ENCODE measurements at places on chromosomes 16 and 17.

DNA sequence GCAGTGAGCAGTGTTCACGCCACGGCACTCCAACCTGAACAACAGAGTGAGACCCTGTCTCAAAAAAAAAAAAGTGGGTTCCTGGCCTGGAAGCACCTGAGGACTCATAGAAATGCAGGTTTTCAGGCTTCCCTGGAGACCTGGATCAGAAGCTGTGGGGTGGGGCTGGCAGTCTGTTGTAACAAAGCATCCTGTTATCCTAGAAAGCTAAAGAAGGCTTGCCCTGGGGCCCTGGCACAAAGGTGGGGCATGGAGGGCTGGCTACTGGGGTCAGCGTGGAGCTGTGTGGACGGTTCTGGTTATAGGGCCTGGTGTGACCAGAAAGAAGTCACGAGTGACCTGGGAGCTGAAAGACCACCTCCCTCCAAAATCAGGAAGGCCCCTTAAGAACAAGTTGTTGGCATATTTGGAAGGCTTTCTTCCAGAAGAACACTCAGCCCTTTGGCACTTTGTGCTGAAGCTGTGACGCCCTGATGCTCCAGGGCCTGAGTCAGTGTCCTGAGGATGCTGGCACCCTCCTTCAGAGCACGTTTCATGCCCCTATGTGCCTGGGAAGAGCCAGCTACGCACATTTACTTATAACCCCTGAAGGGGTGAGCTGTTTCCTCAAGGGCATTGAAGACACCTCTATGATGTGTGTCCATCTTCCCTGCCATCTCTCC is 6.2 kb downstream of the CRISPLD2 start:
- no peak for DNase-seq

DNA sequence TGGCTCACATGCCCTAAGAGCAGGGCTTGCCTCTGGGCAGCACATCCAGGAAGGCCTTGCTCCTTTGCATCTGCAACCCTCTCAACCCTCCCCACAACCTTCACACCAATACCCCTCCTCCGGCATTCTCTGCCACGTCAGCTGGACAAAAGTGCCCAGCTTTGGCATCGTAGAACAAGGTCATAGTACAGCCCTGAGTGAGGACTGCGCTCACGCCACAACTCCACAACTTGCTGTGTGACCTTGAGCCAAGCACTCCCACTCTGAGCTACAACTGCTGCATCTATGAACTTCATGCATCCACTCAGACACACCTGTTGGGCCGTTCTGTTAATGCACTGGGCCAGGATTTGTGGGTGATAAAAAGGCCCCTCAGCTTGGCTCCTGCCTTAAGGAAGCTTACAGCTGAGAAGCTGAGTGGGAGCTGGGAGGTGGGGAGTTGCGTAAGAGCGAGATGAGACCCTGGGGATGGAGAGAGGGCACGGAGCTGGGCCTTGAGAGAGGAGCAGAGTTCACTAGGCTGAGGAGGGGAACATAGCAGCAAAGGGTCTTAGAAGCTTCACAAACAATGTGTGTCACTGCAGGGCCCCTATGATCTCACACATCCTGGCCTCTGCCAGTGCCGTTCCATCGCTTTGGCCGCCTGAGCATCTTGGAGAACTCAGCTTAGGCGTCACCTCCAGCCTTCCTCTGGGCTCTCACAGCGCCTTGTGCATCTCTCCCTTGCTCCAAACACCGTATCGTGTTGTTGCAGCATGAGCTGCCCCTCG is 8.6 kb upstream of the MRC2 start:
- DNase-seq = no peak

DNA sequence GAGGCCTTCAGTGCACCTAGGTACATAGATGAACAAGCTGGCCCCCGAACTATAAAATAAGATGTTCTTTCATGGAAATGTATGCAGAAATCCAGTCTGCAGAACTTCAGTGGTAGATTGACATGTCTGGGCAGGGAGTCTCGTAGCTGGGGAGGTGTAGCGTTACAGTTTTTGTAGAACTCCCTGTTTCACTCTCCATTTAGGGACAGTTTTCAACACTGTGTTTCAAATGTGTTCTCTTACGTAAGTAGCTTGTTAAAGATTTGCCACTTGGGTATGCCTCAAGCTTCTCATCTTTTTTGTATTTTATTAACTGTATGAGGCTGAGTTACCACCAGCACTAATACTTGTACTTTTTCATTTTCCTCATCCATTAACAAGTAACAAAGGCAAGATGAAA is 46.6 kb downstream of the PLD6 start:
- no peak for DNase-seq

DNA sequence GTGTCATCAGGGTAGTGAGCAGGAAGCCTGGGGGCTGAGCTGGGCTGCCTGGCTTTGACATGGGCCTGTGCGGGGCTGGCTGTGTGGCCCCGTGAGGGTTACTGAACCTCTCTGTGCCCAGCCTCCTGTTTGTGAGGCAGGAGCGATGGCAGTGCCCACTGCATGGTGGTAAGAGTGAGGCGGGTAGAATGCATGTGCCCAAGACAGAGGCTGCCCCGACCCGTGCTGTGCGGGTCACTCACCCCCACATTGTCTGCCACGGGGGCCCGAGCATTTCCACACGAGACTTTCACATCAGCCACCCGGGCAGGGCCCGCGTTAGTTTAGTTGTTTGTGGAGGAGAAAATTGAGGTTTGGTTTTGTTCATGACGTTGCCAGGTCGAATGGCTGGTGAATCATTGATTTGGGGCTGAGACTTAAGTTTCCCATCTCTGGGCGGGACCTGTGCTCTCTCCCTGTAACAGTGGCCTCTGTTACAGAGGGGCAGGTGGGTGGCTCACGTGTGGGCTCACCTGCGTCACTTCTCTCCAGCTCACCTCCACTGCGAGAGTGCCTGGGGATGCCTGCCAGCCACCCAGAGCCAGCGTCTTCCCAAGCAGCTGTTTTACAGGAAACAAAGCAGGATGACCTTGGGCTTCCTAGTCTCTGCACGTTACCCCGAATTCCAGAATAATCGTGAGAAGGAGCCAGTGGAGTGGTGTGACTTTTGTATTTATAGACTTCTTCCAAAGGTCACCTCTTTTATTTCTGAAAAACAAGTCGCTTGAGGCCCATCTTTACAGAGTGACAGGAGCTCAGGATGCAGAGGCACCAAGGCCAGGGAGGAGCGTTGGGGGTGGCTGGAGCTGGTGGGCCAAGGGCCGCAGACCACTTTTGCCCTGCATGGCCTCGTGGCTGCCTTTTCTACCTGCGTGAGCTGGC is 150.6 kb downstream of the RPTOR start:
- DNase-seq = peak; percentile 66

DNA sequence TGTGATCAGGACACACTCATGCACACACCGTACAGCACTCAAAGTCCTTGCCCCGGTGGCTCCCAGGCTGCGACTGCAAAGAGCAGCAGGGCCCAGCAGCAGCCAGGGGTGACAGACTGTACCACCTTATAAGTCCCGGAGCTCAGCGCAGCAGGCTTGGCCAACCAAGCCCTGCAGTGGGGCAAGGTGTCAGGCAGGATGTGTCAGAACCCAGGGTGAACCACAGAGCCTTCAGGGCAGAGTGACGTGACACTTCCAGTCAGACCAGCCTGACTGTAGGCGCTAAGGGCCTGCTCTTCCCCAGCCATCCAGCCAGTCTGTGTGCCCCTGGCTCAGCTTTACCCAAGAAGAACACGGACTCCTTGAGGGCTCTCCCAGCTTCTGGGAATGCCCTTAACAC is 204.1 kb downstream of the COPRS start:
- DNase-seq = no peak

GRCh38 chr17:71431146-71431545 is 689.7 kb upstream of the SOX9 start:
- DNase-seq = no peak

- peak; percentile 10 for DNase-seq
These were observed 8.0 kb downstream of the SEZ6 start for GRCh38 chr17:28997806-28998205.

DNA sequence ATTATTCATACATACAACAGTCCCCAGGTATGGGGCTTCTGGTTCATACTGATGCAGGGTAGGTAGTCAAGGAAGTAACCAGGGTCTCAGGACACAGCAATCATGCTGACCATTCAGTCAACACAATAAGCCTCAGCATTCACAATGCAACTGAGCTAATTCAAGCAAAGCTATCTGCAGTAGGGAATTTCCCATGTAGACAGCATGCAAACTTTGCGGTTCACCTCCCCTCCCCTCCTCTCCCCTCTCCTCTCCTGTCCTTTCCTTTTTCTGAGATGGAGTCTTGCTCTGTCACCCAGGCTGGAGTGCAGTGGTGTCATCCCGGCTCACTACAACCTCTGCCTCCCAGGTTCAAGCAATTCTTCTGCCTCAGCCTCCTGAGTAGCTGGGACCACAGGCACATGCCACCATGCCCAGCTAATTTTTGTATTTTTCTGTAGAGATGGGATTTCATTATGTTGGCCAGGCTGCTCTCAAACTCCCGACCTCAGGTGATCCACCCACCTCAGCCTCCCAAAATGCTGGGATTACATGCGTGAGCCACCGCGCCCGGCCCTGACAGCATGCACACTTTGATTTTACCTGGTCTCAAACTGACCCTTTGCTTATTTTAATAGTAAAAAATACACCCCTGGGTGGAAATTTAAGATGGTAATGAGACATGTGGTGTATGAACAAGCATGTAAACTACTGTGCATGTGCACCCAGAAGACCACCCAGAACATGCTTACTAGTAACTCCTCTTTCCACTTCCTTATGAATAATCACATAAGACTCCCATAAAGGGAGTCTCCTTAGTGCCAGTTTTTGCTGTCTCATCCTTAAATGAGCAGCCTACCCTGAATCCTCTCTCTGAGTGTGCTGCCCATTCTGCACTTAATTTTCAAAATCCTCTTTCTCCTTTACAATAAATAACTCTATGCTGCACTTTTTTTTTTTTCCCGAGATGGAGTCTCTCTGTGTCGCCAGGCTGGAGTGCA is 9.3 kb upstream of the RNF135 start:
- no peak for DNase-seq

DNA sequence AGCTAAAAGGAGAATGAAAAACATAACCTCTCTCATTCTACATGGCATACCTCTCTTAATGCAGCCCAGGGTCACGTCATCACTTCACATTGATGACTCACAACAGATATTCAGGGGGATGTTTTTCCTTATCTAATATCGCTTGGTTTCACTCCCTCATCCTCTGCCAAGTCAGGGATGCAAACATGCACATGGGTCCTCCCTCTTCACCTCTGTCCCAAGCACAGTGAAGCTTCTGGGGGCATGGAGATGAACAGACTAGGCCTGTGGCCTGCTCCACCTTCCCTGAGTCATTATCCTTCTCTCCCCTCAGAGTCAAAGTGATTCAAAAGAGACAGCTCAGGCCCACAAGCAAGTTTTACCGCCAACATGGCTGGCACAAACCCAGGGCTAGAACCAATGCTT is 2.3 kb upstream of the MT2A start:
- no peak for DNase-seq

- DNase-seq = no peak
These were observed 529.1 kb downstream of the NPIPA7 start for GRCh38 chr16:16908077-16908476.

DNA sequence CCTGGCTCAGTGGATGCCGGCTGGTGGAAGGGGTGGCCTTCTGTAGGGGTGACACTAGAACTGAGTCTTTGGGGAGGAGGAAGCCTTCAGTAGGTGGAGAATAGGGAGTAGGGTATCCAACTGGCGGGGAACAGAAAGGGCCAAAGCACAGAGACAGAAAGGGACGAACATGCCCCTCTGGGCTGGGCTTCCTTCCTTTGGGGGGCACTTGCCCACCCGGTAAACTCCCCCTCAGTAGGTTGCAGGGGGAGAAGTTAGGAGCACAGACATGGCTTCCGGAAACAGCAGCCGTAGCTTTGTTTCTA is 774 bp downstream of the ENGASE start:
- no peak for DNase-seq

- no peak for DNase-seq
These were observed 37.1 kb downstream of the FANCA start for GRCh38 chr16:89779231-89779908.

- no peak for DNase-seq
These were observed 15.7 kb upstream of the ATF7IP2 start for GRCh38 chr16:10370096-10370726.

- no peak for DNase-seq
These were observed 82.3 kb downstream of the SSH2 start for GRCh38 chr17:29847527-29848400.

DNA sequence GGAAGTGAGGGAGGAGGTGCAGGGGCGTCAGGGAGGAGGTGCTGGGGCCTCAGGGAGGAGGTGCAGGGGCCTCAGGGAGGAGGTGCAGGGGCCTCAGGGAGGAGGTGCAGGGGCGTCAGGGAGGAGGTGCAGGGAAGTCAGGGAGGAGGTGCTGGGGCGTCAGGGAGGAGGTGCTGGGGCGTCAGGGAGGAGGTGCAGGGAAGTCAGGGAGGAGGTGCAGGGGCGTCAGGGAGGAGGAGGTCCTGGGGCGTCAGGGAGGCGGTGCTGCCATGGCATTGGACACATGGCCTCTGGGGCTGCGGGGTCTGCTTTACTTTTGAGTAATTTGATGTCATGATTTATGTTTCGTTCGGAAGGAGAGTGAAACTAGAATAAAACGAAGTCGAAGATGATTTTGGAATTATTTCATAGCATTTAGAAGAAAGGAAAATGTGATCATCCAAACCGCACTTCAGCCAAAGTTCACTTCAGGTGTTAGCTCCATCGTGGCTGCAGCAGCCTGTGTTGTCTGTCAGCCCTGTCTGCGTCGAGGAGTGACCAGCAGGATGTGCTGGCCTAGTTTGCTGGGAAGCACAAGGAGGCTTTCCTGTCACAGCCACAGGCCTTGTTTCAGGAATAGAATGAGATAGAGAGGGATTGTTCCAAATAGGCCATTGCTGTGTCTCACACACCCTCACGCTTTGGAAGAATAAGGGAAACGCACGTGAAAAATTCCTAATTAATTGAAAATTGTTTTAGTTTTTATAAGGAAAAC is 42.8 kb downstream of the RAB11FIP3 start:
- DNase-seq = no peak

- no peak for DNase-seq
These were observed 73.7 kb upstream of the ZNF750 start for GRCh38 chr17:82913304-82914043.

- DNase-seq = no peak
These were observed 19.5 kb downstream of the GRIN2C start for GRCh38 chr17:74839990-74840852.

GRCh38 chr17:7383742-7384488 is 3.0 kb downstream of the TNK1 start:
- no peak for DNase-seq

- no peak for DNase-seq
These were observed 18.5 kb downstream of the CYTH1 start for GRCh38 chr17:78763561-78763960.

- DNase-seq = no peak
These were observed 54.7 kb downstream of the CBFA2T3 start for GRCh38 chr16:88922114-88922825.
